ENCODE measurements at places on chromosomes 1 and 21.

DNA sequence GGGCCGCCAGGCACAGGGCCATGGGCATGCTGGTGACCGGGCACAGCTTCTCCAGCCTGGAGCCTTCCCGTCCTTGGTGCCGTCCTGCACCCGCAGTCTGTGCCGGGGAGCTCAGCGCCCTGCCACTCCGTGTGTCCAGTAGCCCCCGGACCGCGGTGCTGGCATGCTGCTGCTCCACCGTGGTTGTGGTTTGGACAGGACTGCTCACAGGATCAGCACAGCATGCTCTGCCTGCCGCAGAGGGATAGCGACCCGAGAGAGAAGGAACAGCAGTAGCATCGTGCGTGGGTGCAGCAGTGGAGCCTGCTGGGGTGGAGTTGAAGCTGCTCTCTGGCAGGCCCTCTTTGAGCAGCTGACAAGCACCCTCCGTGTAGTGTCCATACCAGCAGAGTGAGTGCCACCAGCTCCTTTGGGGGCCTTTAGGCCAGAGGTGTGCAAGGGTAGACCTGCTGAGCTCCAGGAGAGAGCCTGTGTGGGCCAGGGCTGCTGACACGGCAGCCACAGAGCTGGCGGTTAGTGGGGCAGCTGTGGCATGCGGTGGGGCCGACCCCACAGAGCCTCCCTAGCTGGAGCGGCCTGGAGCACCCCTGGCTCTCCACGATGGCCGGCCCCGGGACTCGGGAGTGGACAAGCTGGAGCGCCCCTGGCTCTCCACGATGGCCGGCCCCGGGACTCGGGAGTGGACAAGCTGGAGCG, 6.4 kb upstream of the PCBP3 start:
- DNase-seq: no peak

DNA sequence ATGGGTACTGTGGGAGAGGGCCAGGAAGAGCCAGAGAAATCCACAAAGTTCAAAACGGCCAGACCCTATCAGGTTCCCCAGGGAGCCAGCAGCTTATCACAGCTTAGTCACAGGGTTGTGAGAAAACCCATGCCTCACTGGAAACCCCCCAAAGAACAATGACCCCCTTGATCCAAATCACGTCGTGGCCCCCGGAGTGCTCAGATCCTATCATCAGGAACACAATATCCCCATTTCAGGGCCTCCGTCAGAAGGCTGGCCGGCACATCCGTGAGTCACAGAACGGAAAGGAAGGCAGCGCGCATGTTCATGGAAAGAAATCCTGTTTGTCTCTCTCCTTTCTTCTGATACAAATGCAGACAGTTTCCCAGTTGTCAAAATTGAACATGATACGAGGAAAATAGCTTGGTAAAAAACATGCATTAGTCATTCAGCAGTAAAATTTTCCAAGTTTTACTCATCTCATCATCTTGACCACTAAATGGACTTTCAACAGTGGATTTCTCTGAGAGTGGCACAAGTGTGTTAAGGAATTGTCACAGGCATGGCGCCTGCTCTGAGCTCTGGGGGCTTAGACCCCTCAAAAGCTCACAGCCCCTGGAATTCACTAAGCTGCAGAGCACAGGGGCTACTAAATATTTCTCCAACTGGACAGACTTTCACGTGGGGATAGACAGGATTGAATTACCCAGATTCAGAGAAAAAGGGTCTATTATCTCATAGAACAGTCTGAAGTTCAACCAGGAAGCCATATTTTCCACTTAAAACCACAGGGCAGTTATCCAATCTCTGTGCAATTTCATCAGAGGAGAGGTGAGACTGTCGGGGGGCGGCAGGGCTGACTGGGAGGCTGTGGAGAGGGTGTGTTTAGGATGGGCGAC, 124.8 kb downstream of the RIPK4 start:
- DNase-seq: no peak

DNA sequence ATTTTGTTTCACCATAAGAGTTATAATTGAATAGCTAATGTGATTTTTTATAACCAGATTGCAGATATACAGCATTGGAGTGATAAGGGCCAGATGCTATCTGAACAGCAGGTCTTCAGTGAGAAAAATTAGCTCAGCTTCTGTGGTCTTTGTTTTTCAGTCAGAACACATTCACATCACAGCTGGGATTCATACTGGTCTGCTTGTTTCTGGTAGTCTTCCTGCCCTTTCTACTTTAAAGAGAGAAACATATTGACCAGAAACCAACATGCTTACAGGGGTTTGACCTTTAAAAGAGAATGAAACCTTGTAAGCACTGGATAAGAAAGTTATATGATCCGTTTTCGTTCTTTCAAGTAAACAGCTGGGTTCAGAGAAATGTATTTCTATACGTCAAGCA, 213.7 kb upstream of the TMPRSS15 start:
- no peak for DNase-seq

DNA sequence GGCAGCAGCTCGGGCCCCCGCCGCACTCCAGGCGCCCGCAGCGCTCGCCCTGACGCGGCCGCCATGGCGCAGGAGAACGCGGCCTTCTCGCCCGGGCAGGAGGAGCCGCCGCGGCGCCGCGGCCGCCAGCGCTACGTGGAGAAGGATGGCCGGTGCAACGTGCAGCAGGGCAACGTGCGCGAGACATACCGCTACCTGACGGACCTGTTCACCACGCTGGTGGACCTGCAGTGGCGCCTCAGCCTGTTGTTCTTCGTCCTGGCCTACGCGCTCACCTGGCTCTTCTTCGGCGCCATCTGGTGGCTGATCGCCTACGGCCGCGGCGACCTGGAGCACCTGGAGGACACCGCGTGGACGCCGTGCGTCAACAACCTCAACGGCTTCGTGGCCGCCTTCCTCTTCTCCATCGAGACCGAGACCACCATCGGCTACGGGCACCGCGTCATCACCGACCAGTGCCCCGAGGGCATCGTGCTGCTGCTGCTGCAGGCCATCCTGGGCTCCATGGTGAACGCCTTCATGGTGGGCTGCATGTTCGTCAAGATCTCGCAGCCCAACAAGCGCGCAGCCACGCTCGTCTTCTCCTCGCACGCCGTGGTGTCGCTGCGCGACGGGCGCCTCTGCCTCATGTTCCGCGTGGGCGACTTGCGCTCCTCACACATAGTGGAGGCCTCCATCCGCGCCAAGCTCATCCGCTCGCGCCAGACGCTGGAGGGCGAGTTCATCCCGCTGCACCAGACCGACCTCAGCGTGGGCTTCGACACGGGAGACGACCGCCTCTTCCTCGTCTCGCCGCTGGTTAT, 2.8 kb downstream of the KCNJ9 start:
- DNase-seq: peak; percentile 81

DNA sequence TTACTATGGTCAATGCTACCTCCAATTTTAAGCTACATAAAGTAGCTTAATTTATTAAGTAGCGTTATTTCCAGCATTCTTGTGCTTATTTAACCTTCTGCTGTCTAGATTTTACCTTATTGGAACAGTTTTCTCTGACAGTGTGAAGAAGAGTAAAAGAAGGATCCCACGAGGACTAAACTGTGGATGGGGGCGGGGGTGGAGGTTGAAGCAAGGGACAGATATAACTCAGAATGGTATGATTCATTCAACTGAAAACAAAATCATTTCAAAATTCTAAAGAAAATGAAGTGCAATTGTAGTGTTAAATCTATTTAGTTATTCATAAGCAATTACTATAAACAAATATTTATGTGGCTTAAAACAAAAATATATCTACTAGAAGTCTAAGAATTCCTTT, 11.5 kb upstream of the VAV3 start:
- DNase-seq: no peak

GRCh38 chr1:20615946-20616846, 17.1 kb upstream of the PINK1 start:
- no peak for DNase-seq

GRCh38 chr1:43731867-43732531, 24.7 kb downstream of the ST3GAL3 start:
- DNase-seq: peak; percentile 61

DNA sequence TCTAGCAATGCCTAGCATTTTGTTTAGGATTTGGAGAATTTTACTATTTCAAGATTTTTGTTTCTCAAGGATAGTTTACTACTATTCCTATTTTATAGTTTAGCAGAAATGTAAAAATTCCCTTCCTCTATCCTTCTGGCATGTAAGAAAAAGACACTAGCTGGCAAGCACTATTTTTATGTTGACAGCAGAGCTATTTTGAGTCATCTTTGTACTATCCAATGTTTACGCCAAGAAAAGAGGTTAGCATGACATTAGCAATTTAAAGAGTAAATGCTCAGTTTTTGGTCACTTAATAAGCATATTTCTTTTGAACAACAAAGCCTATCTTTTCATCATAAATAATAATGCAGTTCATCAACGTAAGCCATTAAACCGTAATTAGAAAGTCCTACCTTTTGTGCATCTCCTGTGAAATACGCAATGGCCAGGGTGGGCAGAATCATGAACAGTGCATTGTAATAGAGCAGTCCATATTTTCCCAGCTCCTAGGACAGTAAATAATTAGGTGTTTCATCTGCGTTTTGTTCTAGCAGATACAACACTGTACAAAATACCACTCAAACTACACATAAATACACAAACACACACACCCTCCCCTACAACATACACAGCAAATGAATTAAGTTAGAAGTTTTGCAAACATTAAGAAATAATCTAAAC, 12.0 kb downstream of the SLC35D1 start:
- no peak for DNase-seq
